Small intestine (tissue), 16 donors: ENCODE measurements at places on chromosomes 7 and 10.
A peak's percentile ranks its signal among the peaks of the same experiment; 100 is the strongest.

DNA sequence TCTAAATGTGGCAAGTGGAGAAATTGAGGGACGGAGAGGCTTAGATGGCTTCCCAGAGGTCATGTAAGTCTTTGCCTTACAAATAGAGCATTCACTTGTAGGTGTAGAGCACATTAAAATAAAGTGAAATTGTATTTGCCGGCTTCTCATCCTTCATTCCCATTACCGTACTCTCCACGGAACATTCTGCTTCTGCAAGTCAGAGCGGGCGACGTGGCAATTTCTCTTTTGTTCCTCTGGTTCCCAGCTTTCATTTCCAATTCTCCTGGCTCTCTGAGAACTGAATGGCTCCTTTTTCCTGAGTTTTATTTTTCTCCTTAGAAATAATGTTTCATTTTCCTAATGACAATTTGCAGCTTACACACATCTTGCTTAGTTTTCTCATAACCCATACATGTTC lies 51.3 kb upstream of the PFKP start:
- DNase-seq = no peak

DNA sequence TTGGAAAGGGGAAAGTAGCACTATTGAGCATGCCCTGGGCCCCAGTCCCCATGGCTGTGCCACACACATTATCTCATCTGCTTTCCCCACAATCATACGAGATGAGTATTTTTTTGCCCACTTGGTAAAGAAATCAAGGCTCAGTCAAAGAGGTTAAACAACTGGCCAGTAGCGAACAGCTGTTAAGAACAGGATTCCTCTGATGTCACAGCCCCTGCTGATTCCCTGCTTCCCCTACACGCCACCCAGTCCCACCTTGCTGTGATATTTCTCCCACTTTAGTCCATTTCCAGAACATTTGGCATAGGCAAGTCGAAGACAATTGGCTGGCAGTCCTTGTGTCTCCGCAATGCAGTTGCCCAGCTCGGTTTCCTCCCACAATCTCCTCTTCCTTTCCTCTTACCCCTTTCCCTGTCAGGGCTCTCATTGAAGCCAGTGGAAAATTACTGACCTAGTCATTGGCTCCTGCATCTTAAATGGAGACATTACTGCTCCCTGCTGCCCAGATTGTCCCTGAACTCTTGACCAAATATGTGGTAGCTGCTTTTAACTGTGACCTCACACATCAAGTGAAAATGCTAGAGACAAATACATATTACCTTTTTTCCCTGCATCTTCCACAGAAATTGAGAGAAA lies 56.5 kb upstream of the EEPD1 start:
- DNase-seq = no peak

- no peak for DNase-seq
These were observed 363.4 kb downstream of the KCNMA1 start for GRCh38 chr10:77274046-77274795.

DNA sequence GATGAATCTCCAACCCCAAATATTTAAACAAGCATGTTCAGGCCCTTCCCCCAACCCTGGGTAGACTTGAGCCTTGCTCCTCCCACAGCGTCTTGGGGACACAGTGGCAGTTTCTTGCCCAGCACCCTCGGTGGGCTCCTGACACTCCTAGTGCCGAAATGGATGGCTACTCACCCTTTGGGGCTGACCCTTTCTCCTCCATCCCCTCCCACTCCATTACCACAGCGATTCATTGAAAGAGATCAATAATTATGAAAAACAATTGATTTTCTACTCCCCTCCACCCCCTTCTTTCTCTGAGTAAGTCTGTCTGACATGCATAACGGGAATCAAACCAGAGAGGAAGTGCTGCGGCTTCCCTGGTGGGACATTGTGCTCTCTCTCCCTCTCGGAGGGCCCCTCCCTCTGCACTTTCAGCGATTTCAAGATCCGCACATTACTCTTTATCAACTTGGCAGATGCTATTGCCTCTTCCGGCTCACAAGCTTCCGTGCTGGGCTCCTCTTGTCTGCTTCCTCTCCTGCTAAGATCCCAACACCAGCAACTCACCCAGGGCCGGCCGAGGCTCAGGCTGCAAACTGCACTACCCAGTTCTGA lies 79.0 kb upstream of the PLXNA4 start:
- DNase-seq = peak; percentile 60

GRCh38 chr10:118754229-118754555 lies 578 bp downstream of the CACUL1 start:
- peak; percentile 78 for DNase-seq

DNA sequence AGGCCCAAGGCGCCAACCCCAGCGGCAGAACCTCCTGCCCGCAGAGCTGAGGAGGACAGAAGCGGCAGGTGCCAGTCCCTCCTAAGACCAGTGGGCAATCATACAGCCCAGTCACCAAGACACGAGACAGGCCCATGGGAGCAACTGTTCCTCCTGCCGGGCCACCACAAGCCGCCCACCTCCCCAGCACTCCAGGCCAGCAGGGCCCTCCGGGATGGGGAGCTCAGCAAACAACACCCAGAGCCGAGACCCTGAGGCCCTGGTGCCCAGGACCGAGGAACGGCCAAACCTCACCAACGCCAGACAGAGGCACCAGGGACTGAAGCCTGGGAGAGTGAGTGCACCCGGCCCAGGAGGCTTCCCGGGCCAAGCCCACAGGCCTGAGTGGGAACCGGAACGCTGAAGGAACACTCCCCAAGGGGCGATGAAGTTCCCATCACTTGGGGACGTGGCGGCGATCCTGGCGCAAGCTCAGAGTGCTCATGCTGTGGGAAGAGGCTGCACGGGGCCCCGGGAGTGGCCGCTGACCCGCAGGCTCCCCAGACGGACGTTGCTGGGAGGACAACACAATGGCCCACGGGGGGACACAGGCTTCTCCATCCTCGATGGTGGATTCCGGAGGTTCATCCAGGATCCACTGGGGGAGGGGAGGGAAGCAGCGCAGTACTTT lies 35.1 kb downstream of the GPER1 start:
- no peak for DNase-seq

GRCh38 chr10:127497685-127498084 lies 51.4 kb upstream of the NPS start:
- DNase-seq = no peak

DNA sequence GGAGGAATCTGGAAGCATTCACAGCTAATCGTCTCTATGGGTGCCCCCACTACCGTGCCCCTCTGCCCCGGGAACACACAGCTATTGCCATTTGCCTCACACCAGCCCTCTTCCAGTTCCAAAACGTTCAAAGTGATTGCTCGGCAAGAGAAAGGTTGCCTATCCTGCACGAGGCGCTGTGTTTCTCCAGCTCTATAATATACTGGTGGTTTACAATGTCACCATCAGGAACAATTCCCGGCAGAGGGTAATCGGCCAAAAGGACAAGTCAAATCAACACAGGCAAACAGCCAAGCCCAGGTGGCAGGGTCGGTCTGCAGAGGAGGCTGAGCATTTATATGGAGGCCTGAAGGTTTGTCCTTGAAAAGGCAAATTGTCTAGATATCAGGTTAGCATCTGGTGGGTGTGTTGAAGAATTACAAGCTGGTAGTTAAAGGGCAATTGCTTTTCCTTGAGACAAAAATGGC lies 29.2 kb upstream of the TNS3 start:
- DNase-seq = peak; percentile 79
